Left colon (tissue), 2 donors: ENCODE measurements at places on chromosomes 12 and 14. TPM values are rescaled to one million over a fixed set of nuclear protein-coding genes. Genes with fewer than 3 reads are reported as not detected.

Gene C12orf56
- total RNA-seq: 1.6 TPM

- DNase-seq: no peak
These were observed 219.8 kb upstream of the ATP2B1 start for GRCh38 chr12:89928467-89928866.

DNA sequence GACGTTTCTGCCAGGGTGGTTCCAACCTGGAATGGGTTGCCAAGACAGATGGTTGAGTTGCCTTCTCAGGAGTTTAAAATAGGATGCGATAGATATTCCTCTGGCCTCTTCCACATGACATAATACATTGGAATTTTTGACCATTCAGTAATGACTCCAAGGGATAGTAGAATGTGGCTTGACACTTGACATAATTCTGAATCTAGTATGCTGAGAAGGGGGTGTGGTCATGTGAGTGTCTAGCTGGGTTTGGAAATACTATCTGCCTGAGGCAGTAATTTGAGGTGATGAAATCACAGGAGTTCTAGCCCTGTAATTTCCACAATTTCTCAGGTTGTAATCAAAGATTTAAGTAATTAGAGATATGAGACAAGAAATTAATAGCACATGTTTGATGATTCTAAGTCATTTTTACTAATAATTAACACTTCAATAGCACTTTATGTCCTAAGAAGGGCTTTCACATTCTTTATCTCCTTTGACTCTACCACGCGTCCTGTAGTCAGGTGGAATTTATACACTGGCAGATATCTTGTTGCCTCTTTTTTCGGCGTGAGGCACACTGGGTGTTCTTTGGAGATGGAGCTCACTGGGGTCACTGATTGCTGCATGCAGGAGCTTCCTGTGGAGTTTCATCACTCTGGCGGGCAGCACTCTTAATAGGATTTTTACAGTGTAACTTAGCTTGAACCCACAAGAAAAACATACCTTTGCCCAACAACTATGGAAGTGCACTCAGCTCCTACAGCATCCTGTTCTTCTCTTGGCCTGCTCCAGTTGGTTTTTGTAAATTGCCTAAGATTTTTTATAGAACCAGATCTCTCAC, 3.2 kb upstream of the AMIGO2 start:
- DNase-seq: no peak

GRCh38 chr14:100391724-100392123, 68.6 kb downstream of the SLC25A47 start:
- no peak for DNase-seq

DNA sequence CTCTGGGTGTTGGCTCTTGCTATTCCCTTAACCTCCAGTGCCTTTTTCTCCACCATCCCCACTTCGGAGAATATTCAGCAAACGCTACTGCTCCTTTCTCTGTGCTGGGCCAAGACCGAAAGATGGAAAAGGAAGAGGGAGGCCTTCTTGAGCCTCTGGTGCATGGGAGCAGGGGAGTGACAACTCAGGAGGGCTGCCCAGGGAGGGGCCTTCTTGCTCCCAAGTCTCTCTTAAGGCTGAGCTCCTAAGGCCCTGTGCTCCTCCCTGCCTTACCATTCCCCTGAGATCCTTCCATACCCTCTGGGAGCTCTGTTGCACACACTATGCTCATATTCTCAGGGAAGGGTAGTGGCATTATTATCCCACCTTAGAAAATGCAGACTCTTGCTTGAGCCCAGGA, 34.9 kb downstream of the SH2B3 start:
- DNase-seq: peak; percentile 21

GRCh38 chr14:71343724-71344123, 436.5 kb downstream of the PCNX1 start:
- DNase-seq: no peak

Gene KLRC4
- not detected for total RNA-seq

DNA sequence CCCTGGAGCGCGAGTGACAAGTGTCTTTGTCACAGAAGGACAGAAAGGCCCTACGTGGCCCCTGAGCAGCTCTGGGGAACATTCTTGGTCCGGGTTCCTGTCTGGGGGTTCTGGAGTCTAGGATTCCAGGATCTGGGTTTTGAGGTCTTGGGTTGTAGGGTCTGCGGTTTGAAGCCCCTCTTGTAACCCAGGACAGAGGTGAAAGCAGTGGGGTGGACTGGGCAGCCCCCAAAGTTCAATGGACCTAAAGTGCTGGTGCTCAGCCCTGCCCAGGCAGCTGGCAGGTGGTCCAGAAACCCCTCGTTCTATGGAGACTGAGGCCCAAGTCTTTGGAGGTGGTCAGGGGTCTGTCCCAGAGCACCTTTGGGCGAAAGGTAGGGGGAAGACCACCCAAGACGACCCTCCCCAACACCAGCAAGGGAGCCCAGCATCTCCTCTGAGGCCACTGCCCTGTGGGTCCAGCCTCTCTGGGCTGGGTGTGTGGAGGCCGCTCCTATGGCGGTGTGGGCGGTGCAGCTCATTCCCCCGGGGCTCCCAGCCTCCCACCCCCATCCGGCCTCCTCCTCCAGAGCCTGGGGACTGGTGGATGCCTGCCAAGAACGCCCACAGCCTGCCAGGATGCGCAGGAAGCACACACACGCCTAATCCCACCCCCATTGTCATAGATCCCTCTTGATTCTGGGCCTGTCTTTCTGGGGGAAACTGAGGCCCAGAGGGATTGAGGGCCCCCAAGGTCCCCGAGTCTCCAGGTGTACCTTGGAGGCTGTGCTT, 30.2 kb upstream of the ANKRD9 start:
- no peak for DNase-seq

- no peak for DNase-seq
These were observed 230.1 kb upstream of the PLXNC1 start for GRCh38 chr12:93918262-93918661.

Gene FSCB
- not detected for total RNA-seq
